ENCODE measurements at places on chromosomes 3 and 15. TPM values are rescaled to one million over a fixed set of nuclear protein-coding genes. Genes with fewer than 3 reads are reported as not detected.

Gene C3orf52
- total RNA-seq, result 1.3 TPM

Gene PLCH1
- under 0.01 TPM for total RNA-seq

Gene IL5RA
- total RNA-seq, result not detected

Gene TERC
- 59.7 TPM for total RNA-seq

Gene PRR20G
- total RNA-seq, result not detected

Gene DUOX1
- total RNA-seq, result 0.32 TPM

Gene DNAJC13
- total RNA-seq, result 51.5 TPM

Gene SMCO1
- total RNA-seq, result not detected

- no peak for DNase-seq
- H3K27me3 ChIP-seq, result no peaks in the 10 kb centered on the region
- H3K4me3 ChIP-seq, result no peak overlapping the region
- no peaks in the 10 kb centered on the region for H3K36me3 ChIP-seq
- H3K27ac ChIP-seq, result no peak overlapping the region
- peaks cover 36% of the 10 kb centered on the region for H3K4me1 ChIP-seq
Observed at GRCh38 chr3:107211608-107212007, 165.6 kb upstream of the CCDC54 start.

DNA sequence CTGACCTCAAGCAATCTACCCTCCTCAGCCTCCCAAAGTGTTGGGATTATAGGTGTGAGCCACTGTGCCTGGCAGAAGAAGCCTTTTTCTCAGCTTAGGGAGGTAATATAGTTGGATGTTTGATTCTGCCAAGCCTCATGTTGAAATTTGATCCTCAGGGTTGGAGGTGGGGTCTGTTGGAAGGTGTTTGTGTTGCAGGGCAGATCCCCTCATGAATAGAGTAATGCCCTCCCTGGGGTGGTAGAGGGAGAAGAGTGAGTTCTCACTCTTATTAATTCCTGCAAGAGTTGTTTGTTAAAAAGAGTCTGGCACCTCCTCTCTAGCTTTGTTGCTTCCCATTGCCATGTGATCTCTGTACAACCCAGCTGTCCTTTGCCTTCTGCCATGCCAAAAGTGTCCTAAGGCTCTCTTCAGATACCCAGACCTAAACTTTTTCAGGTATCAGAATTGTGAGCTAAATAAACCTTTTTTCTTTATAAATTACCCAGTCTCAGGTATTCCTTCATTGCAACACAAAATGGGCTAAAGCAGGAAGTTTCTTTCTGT is 16.4 kb downstream of the NECTIN3 start:
- no peak overlapping the region for H3K27ac ChIP-seq
- peaks cover 32% of the 10 kb centered on the region for H3K4me1 ChIP-seq
- H3K36me3 ChIP-seq, result no peaks in the 10 kb centered on the region
- no peaks in the 10 kb centered on the region for H3K27me3 ChIP-seq
- no peak overlapping the region for H3K4me3 ChIP-seq

DNA sequence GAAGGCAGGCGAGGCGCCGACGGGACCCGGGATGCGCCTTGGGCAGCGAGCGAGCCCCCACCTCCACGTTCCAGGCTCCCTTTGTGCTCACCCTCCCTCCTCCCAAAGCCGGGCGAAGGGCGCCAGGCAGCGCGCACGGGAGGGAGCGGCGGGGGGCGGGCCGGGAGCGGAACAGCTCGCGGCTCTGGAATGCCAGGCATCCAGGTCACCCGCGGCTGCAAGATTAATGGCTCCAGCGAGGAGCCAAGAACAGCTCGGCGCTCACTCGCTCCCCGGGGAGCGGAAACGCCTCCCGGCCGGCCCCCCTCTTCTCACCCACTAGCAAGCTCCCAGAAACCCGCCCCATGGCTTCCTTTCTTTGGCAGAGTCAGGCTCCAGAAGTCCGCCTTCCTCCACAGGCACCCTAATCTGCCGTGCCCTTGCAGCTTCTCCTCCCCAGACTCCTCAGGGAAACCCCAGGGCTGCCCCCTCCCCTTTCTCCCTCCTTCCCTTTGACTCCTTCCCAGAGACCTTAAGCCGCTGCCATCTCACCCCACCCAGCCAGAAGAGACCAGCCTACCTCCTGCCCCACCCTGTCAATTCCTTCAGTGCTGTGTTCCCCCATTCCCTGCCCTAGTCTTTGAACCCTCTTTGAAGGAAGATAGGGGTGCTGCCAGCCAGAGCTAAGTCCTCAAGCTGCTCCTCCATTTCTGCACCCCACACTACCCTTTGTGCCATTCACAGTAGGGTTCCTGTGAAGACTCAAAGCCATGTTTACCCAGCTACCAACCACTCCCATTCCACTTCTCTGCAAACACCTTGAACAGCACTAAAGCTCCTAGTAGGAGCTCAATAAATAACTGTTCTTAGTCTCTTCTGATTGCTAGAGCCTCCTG is 9.9 kb downstream of the AMOTL2 start:
- no peaks in the 10 kb centered on the region for H3K27me3 ChIP-seq
- peak; percentile 99 for DNase-seq
- H3K4me1 ChIP-seq, result peaks cover 96% of the 10 kb centered on the region
- H3K4me3 ChIP-seq, result peak overlapping the region; percentile 56

DNA sequence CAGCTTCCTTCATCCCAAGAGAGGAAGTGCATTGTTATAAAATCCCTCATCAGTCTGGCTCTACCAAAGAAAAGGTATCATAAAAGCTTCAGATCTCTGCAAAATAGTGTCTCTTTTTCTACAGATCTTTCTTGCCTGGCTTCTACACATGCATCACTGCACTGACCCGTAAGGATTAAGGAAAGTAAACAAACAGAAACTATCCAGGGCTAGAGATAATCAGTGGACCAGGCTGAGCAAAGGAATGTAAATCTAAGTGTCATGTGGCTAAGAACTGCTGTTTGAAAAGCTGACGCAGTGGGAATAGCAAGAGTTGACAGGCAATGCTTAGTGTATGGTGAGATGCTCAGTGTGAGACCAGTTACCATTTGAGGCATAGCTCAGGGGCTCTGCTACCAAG is 339.7 kb downstream of the IL5RA start:
- H3K36me3 ChIP-seq, result no peaks in the 10 kb centered on the region
- no peaks in the 10 kb centered on the region for H3K27me3 ChIP-seq
- DNase-seq, result no peak
- H3K27ac ChIP-seq, result no peak overlapping the region
- no peak overlapping the region for H3K4me3 ChIP-seq
- H3K4me1 ChIP-seq, result no peaks in the 10 kb centered on the region

GRCh38 chr3:99645277-99646106 is 7.1 kb downstream of the COL8A1 start:
- H3K27ac ChIP-seq, result peak overlapping the region; percentile 33
- no peaks in the 10 kb centered on the region for H3K27me3 ChIP-seq
- peaks cover 63% of the 10 kb centered on the region for H3K4me1 ChIP-seq
- no peaks in the 10 kb centered on the region for H3K36me3 ChIP-seq

DNA sequence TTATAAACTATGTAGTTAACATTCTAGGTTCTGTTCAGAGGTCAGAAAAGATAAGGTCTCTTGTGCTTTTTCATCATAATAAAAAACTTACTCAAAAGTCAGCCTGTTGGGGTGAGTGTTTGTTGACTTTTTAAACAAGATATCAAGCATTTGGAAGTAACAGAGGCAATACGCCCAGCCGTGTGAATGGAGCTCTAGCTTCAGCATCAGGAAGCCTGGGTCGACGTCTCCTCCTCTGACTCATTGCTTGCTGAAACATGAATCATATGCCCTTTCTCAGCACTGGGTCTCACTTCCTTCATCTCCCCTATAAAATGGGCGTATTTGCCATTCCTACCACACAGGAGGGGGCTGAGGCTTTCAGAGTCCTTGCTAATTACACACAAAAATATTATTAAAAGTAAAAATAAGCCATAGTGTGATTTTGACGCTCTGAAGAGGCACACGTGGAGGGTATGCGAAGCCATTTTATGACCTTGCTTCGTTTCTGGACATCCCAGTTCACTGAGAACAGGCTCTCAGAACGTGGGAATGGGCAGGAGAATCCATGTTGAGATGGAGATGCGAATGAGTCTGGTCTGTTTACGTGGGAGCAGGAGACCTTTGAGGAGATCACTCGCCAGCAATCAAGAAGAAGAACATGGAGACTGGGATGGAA is 220.8 kb upstream of the TPRG1 start:
- no peak overlapping the region for H3K4me3 ChIP-seq
- H3K27me3 ChIP-seq, result no peaks in the 10 kb centered on the region
- peaks cover 43% of the 10 kb centered on the region for H3K4me1 ChIP-seq
- peak overlapping the region; percentile 70 for H3K27ac ChIP-seq

DNA sequence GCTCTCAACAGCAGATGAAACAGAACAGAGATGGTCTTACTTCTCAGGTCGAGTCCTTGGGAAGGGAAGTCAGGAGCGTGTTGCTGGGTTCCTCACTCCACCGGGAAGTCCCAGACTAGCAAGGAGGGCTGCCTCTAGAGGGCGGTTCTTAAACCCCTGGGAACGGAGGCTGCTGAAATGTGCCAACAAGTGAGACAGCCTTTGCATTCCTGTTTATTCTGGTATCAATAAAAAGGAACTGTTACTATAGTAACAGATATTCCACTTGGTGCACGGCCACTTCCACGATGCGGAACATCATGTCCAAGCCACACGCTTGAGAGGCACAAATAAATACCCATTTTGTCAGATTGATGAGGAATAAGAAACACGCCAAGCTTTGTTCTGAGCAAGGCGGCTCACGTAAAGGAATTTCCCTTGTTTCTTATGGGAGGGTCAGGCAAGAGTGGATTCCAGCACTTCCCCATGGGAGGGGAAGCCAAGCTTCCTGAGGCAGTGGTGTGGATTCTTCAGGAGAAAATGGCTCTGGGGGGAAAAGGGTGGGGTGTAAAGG is at the start of gene FAM107A:
FAM107A (minus strand) TSS at position 123 of the 553 bp plus-strand sequence. CDS start 7,531 bp downstream, outside the sequence.
- no peak within 1 kb of the TSS for H3K27ac ChIP-seq
- H3K4me1 ChIP-seq, result 0 out of 2 replicates have a peak, but pooled peaks cover 4% of the 10 kb centered on the region
- peak within 1 kb of the TSS; percentile 56 for H3K4me3 ChIP-seq
- DNase-seq, result peak; percentile 88
- no peaks in the 10 kb centered on the region for H3K36me3 ChIP-seq

DNA sequence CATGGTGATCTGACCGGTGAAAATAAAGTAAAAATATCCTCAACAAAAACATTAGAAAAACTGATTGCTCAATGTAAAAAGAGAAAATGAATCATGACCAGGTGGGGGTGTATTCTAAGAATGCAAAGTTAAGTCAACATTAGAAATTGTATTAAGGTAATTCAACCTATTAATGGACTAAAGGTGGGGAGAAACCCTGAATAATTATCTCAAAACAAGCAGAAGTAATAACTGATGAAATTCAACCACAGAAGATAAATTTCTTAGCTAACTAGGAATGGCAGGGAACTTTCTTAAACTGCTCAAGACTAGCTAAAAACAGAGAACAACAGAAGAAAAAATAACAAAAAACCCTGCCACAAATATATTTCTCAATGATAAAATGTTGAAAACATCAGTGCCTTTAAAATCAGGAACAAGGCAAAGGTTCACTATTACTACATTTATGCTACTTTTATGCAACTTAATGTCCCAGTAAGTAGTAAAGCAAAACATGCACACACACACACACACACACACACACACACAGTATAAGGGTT is 204.4 kb upstream of the THBS1 start:
- H3K4me1 ChIP-seq, result peaks cover 4% of the 10 kb centered on the region
- no peaks in the 10 kb centered on the region for H3K27me3 ChIP-seq
- H3K36me3 ChIP-seq, result no peaks in the 10 kb centered on the region
- H3K27ac ChIP-seq, result peak overlapping the region; percentile 37

- no peaks in the 10 kb centered on the region for H3K4me1 ChIP-seq
- no peak for DNase-seq
- H3K36me3 ChIP-seq, result no peaks in the 10 kb centered on the region
- no peak overlapping the region for H3K27ac ChIP-seq
- H3K4me3 ChIP-seq, result no peak overlapping the region
Observed at GRCh38 chr3:114866430-114866829, 280.7 kb downstream of the ZBTB20 start.

DNA sequence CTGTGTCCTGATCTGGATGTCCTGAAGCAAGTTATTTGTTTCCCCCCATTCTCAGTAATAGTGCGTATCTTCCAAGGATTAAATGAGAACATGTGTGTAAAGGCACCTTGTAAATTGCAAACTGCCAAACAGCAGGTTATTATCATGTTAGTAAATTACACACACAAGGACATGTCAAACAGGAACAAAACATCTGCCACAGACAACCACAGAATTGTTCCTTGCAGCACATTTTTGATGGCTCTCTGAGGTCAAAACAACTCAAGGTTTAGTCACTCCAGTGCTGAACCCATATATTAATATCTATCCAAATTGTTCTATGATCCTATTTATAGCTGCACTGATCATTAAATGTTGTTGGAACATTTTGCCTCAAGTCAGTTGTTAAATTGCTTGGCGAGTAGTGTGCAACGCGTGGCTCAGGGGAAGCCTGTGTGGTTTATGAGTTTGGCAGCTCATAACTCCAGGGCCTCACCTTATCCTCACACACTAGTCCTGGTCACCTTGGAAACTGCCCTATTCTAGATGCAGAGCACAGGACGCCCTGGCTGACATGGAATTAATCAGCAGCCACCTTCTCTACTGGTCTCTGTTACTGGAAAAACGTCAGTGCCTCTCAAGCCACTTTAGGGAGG is 46.3 kb upstream of the CDV3 start:
- no peaks in the 10 kb centered on the region for H3K36me3 ChIP-seq
- no peak overlapping the region for H3K27ac ChIP-seq
- peak; percentile 5 for DNase-seq
- H3K4me3 ChIP-seq, result no peak overlapping the region
- H3K4me1 ChIP-seq, result peaks cover 6% of the 10 kb centered on the region

- H3K27me3 ChIP-seq, result no peaks in the 10 kb centered on the region
- no peak overlapping the region for H3K4me3 ChIP-seq
- H3K4me1 ChIP-seq, result no peaks in the 10 kb centered on the region
- no peak for DNase-seq
- no peak overlapping the region for H3K27ac ChIP-seq
Observed at GRCh38 chr15:28955160-28955992, 69.6 kb downstream of the APBA2 start.

DNA sequence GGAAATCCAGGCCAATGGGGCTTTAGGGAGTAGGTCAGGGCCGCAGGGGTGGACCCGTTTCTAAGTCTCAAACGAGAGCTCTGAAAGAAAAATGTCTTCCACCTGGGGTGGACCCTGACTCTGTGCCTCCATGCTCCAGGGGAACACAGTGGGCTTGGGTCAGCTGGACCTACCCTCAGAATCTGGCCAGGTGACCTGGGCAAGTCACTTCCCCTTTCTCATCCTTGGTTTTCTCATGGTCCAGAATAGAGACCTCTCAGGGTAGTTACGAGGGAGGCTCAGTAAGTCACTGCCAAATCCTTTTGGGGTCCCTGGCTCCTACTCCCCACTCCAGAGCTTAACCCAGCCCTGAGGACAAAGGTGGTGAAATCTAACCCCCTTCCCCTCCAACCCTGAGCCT is 25.8 kb downstream of the EFCAB12 start:
- no peaks in the 10 kb centered on the region for H3K36me3 ChIP-seq
- peaks cover 6% of the 10 kb centered on the region for H3K4me1 ChIP-seq
- H3K27me3 ChIP-seq, result no peaks in the 10 kb centered on the region
- DNase-seq, result no peak

All from GM23248 (cell line).